ENCODE measurements at places on chromosomes 5 and 9.

GRCh38 chr9:19186232-19186631 lies 44.3 kb upstream of the DENND4C start:
- no peak for DNase-seq

- no peak for DNase-seq
Observed at GRCh38 chr5:82849885-82850284, 227.3 kb downstream of the TMEM167A start.

DNA sequence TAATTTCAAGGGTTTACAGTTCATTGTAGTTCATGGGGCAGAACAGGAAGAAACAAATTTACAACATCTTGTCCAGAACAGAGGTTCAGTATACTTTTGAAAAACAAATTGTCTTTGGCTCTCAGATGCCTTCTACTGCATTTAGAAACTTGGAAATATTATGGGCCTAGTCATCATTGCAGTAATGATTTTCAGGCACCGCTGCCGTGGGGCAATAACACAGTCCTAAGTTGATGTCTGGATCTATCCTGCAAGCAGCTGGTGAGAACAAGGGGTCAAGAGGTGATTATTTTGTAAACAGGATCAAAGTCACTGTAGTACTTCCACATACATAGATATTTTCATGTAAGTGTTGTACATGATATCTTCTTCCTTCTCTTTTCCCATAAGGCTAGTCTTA lies 82.5 kb upstream of the CAST start:
- no peak for DNase-seq

DNA sequence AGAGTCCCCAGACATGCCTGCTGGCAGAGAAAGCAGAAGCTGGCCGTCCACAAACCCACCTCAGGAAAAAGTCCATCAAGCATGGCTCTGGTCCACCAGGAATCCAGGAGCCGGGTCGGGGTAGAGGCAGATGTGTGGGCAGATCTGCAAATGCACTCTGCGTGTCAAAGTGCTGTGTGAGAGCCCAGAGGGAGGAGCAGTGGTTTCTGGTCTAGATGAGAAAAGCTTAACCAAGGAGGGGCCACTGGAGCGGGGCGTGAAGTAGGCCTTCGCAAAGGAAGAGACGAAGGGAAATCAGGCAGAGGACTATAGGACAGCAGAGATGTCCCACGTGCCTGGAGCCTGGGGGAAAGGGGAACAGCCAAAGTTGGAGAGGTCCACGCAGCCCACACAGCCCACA lies 40.0 kb downstream of the TTLL11 start:
- DNase-seq = no peak

DNA sequence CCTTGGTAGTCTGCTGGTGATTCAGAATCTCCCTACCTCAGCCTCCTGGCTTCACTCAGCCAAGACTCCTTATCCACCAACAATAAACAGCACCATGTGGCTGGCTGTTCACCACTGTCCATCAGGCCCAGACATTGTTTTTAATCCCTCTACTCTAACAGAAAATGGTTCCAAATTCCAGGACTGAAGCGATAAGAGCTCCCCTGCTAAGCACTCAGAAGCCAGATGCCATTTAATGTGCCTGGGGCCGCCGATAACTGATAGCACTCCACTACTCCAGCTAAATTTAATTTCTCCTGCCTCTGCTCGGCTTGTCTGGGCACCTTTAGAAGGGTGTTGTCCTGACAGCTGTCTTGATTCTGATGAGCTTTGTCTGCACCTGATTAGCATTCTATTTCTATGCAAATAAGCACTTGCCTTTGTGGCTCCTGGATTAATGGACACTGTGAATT lies 47.1 kb downstream of the ZNF622 start:
- no peak for DNase-seq

DNA sequence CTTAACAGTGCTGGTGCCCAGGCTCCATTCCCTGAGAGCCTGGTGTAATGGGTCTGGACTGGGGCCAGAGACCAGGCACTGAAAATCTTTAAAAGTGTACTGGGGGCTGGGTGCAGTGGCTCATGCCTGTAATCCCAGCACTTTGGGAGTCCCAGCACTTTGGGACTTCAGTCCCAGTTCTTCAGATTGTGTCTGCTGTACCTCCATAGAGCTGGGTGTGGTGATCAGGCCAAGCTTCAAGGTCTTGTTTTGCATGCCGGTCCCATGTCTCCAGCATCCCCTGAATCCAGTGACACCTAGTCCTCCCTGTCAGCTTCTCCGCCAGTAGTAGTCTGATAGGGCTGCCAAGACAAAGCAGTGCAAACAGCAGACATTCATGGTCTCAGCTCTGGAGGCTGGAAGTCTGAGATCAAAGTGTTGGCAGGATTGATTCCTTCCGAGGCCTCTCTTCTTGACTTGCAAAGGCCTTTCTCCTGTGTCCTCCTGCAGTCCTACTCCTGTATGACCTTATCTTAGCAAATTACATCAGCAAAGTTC lies 108.2 kb downstream of the SYK start:
- no peak for DNase-seq

DNA sequence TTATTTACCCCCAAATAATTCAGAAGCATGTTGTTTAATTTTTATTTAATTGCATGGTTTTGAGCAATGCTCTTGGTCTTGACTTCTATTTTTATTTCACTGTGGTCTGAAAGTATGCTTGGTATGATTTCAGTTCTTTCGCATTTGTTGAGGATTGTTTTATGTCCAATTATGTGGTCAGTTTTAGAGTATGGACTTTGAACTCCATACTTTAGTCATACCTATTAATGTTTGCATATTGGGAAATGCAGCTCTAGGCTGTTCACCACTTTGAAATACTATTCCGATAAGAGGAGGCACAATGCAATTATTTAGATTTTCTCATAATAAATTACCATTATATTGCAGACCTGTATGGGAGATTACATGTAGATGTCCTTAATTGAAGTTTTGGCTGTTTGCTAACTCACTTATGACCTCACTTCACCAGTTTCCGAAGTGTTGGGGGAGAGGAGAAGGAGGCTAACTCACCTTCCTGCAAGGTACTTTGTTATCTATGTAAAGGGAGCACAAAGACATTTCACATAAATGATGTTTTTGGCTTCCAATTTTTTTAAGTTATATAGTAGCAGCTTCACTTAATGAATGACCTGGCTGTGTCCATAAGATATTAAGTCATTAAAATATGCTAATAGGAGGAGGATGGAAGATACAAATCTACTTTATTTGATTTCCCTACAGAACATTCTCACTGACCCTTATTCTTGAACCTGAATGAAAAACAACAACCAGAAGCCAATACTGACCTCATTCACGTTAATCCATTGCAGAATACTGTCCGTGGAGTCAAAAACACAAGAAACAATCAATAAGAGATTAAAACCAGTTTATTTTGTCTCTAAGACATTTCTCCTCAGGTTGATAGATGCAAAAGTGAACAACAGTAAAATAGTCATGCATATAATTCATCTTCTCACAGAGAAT lies 970.3 kb upstream of the ARRDC3 start:
- DNase-seq = no peak

- no peak for DNase-seq
Observed at GRCh38 chr5:157734436-157734835, 3.2 kb downstream of the THG1L start.
